ENCODE measurements at places on chromosomes 1 and 21.

DNA sequence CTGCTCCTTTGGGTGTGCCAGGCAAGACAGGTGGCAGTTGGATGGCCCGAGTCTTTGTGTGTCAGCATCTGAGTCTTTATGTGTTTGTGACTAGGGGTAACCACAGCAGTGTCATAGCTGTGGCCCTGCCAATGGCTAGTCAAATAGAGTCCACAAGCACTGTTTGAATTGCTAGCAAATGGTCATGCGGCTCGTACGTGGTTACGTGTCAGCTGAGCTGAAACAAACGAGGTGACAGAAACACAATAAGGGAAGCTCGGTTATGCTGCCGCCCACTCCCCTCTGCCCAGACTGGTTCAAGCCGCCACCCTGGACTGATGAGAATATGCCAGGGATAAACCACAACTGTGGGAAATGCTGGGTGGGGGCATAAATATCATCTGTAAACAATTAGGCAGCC is 174.3 kb upstream of the LMO4 start:
- no peak for DNase-seq

- DNase-seq = no peak
Measured at GRCh38 chr1:198623752-198624647, 14.8 kb upstream of the PTPRC start.

DNA sequence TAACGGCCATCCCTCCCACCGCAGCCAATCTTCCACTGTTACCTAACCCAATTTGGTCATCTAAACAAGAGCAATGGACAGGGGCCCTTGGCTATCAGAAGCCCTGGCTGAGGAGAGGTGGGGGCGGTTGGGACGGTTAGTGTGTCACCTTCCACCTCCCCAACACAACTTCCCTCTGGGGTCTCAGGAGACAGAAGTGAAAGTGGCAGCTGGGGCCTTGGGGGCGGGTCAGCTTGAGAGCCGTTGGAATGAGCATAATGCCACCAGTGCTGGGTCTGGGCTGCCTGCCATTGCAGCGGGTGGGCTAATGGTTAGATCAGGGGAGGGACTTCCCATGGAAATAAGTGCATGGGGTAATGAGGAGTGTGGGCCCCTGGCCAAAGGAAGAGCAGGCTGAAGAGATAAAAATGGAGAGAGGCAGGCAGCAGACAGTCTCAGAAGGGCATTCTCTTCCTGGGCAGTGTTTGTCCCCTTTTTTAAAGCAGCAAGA is 7.9 kb downstream of the MEF2D start:
- DNase-seq = no peak

- no peak for DNase-seq
Measured at GRCh38 chr1:233386336-233386735, 58.8 kb downstream of the MAP3K21 start.

GRCh38 chr1:90114521-90115141 is 119.7 kb downstream of the ZNF326 start:
- peak; percentile 12 for DNase-seq

Measured in iPS DF 19.7 (cell line).